ENCODE measurements at places on chromosomes 6 and 20.
A peak's percentile ranks its signal among the peaks of the same experiment; 100 is the strongest.

GRCh38 chr6:32375739-32376529 is 4.2 kb upstream of the TSBP1 start:
- no peak for DNase-seq

GRCh38 chr6:14337152-14337551 is 219.6 kb downstream of the CD83 start:
- DNase-seq = no peak

DNA sequence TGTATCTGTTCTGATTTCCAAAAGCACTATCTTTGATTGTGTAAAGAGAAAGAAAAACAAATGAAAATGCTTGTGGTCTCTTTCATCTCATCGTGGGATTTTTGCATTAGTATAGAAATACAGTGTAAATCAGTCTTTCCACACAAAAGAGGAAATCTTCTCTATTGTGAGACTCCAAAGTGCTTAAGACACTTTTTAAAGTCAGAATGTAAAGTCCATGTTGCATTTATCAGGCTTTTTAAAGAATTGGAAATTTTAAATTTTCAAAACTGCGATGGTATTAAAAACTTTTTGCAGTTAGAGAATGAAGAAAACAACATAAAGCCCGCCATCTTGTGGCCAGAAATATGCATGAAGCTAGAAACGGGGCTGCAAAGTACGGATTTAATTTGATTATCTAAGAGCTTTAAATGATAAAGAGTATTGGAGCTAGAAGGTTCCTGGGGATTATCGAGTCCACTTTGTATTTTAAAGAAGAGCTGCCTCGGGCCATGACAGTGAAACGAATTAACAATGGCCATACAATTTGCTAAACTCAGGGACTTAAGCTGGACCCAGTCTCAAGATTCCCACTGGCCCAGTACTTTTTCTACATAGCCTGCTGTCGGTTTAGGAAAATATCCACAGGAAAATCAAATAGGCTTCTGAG is 339.6 kb downstream of the ARHGAP18 start:
- DNase-seq = peak; percentile 15

GRCh38 chr6:20584100-20584731 is 50.0 kb downstream of the CDKAL1 start:
- no peak for DNase-seq

- no peak for DNase-seq
Measured at GRCh38 chr6:144493035-144493910, 208.1 kb downstream of the UTRN start.

DNA sequence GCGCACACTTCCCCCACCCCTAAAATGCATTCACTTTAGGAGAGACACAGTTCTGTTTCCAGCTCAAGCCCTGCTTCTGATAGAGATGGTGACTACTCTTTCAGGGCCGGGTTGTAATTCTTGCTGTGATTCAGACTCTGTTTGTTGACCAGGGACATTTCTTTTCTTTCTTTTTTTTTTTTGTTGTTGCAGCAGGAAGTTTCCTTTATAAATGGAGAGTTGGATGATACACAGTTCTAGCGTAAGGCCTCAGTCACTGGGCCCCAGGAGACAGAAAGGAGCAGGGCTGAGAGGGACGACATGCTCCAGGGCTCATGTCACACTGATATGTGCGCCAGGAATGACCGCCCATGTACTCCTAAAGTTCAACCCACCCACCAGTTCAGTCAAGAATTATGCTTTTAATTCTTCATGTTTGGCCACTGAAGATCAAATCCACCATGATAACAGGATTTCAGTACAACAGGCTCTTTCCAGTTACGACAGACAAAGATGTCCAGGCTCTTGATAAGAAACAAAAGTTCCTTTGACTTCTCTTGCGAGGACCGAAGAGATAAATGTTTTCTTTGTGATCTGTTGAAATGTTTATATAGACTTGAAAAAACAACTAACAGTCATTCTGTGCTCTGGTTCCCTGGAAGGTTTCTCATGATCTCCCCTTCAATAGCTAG is 142.5 kb downstream of the CD164 start:
- DNase-seq = no peak
